ENCODE measurements at places on chromosomes 1 and 21.

DNA sequence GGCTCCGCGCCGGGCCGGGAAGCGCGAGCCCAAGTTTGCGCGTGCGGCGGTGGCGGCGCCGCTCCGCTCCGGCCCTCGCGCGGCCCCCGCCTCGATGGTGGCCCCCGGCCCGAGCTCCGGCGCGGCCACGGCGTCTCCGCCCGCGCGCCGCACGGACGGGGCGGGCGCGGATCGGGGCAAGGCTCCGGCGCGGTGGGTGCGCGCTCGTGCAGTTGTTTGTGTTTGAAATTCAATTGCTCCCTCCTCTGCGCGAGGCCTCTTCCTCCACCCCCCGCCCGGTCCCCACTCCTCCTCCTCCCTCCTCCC is at the start of gene HDGF:
HDGF (minus strand) TSS at position 225 of the 306 bp plus-strand sequence. CDS start 246 bp downstream, outside the sequence.
- DNase-seq, result no peak

DNA sequence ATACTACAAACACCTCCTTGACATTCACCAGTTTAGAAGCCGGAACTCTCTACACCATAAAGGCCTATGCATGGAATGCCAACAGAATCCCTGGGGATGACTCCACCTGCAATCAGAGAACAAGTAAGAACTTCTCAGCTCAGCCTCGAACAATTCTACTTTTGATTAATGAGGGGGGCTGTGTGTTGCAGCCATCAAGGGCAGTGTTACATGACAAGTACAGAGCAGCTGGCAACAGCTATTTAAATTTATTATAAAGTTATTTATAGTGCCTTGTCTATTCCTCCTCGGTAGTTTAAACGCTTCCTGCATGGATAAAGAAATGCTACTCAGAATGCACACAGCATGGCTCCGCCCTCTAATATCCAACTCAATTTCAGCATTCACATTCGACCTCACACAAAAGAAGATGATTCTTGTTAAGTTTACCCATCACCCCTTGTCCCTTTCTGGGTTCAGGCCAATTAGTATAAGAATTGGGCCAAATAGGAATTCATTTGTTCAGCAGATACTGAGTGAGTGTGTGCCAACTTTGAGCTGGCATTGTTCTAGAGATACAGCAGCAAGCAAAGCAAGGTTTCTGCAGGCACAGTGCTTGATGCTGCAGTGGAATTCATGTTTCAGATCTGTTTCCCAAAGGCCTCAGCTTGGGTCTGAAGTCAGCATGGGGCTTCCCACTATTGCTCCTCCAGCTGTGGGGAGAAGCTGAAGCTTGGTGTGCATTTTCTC is 6.4 kb downstream of the FNDC7 start:
- DNase-seq, result no peak

GRCh38 chr1:9438431-9439073 is 100.7 kb upstream of the SLC25A33 start:
- DNase-seq, result no peak

- DNase-seq, result no peak
Measured at GRCh38 chr21:42465008-42465802, 30.8 kb downstream of the RSPH1 start.

DNA sequence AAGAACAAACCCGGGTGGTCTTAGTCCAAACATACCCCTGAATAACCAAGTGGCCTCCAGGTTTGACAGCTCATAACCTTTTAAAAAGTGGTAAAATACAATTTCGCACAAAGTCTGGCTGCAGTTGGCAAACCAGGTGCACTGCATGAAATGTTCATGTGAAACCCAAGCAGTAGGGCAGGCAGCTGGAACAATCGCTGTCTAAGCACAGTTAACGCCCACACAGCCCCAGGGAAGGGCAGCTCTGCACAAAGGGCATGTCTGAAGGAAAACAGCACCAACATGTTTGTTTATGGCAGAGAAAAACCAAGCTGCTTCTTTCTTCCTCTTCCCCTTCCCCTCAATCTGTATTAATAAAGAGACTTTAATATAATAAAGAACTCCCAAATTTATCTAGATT is 49.5 kb downstream of the KIAA1614 start:
- no peak for DNase-seq

DNA sequence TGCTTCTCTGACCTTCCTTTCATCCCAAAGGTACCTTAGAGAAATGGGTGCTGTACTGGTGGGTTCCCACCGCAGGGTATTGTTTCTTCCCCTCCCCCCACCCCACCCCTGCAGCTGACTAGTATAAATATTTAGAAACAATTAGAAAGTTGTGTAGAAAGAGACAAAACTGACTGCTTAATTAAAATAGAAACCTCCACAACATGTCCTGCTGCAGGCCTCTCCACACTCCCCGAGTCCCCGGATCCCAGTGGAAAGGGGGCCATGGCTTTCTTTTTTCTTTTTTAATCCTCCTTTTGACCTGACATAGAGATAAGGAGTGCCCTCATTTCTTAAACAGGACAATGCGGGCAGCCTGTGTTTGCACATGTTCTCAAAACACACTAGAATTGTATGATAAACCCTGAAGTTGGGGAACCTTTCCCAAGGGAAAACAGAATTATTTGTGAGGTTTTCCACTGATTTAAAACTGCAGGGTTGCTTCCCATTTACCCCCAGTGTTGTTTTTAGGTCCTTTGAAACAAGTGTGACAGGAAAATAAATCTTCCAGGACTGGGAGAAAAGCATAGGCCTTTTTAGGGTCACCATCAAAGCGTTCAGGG is 1.7 kb downstream of the RHOU start:
- DNase-seq, result no peak

DNA sequence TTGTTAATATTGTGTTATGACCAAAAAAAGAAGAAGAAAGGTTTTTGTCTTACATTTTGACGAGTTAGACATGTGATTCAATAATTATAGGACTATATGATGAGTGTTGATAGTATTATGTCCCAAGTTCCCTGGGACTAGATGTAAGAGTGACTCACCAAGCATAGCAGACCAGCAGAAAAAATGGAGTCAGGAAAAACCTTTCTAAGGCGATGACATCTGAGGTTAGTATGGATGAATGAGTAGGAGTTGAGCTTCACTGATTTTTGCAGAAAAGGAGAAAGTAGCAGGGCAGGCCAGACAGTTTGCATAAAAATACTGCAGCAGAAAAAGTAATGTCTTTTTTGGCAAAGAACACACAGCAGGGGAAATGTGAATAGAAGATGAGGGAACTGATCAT is 1041.3 kb upstream of the ADGRL4 start:
- DNase-seq, result no peak

GRCh38 chr1:43443197-43443946 is 10.4 kb downstream of the HYI start:
- no peak for DNase-seq

Data from stimulated activated CD8-positive, alpha-beta memory T cell treated with anti-CD3 and anti-CD28 coated beads, Interleukin-15, amount 100 ng/mL, for 24 hours (primary cell).